Stimulated activated CD8-positive, alpha-beta memory T cell treated with anti-CD3 and anti-CD28 coated beads, Interleukin-2, amount 100 ng/mL, for 1 hour (primary cell): ENCODE measurements at places on chromosomes 1 and 21.

DNA sequence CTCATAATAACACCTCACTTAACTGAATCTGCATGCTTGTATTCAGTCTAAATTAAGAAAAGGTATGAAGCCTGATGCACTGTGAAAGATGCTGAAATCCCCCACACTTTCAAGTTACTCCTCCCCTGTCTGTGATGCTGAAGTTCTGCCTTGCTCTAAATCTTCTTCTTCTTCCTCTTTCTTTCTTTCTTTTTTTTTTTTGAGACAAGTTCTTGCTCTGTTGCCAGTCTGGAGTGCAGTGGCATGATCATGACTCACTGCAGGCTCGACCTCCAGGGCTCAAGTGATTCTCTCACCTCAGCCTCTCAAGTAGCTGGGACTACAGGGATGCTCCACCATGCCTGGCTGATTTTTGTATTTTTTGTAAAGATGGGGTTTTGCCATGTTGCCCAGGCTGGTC lies 231.0 kb upstream of the B3GALT2 start:
- no peak for DNase-seq

GRCh38 chr1:151494741-151495281 lies 16.4 kb upstream of the CGN start:
- DNase-seq = no peak

GRCh38 chr1:119920104-119920968 lies 24.0 kb upstream of the ADAM30 start:
- no peak for DNase-seq

DNA sequence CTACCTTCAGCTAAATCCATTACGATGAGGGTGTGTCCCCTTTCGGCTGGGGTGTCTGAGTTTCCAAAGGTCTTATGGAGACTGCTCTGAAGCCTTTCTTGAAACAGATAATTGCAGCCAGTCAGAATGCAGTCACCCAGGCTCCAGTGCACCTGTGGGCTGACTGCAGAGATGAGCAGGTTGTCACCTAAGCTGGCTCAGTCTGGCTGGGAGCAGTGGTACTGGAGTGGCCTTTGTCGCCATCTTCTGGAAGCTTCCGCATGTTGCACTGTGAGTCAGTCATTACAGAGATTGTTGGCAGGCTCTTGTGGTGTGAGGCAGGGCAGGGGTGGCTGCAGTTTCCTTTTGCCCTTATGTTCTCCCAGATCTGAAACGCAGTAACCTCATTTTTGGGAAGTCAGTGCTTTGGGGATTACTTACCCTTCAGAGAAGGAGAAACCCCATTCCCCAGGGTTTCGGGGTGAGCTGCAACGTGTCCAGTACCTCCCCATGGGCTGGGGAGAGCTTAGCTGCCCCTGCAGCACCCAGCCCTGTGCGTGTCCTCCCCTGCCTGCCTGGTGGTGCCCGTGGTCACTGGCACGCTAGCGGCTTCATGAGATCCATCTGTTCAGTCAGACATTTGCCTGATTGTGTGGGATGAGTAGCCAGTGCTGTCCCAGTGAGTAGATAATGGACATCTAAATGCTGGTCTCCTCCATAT lies 48.0 kb downstream of the SMYD2 start:
- DNase-seq = peak; percentile 47

GRCh38 chr1:9201401-9202239 lies 33.0 kb upstream of the H6PD start:
- DNase-seq = no peak

GRCh38 chr1:165288350-165289120 lies 68.0 kb downstream of the LMX1A start:
- no peak for DNase-seq

DNA sequence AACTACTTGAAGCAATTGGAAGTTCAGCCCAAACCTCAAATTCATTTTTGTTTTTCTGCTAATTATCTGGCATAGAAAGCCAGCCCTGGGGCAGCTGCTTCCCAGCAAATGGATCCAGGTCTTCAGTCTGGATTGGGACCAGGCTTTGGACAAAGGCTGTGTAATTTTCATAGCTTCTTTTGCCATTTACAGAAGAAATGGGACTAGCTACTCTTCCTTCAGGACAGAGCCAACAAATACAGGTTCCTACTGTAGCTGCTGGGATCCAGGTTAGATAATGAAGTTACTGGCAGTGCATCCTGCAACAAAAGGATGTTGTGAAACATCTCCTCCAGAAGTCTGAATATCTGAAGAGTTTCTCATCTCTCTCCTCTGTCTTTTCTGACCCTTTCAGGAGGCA lies 171.5 kb upstream of the CAMK1G start:
- no peak for DNase-seq

DNA sequence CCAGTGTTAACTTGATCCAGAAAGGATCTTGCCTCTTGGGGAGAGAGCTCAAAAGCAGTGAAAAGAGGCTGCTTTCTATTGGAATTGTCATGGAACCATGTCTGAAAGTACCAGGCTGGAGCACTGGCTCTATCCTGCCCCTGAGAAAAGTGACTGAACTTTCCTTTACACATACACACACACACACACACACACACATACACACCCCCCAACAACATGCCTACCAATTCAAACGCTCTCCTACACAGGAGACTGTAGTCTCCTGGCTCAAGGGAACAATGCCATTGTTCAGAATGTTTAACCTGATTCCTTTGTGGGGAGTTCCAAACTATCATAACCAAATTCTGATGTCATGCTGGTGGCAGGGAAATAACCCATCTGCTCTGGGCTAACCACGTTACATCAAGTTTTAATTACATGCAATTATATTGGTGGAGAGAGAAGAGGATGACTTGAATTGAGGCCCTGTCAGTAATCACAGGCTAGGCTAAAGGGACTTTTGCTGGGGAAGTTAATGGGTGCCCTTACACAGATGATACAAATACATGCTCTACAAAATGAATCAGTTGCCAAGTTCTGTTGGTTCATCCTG lies 52.3 kb upstream of the DUSP10 start:
- DNase-seq = no peak

DNA sequence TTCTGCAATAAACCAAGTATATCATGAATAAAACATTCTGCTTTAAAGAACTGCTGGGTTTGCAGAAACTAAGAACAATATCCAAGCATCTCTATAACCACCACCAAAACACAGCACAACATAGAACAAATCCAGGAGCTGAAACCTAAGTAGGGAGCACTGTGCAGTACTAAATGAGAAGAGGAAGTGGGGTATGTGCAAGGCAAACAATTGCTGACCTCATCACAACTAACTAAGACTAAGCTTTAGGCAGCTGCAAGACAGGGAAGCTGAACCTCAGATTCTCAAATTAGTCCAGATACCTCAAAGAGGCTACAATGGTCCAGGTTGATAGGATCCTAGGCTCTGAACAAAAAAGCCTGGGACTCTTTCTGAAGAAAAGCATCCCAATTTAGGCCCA lies 172.6 kb downstream of the SLC44A5 start:
- DNase-seq = no peak

DNA sequence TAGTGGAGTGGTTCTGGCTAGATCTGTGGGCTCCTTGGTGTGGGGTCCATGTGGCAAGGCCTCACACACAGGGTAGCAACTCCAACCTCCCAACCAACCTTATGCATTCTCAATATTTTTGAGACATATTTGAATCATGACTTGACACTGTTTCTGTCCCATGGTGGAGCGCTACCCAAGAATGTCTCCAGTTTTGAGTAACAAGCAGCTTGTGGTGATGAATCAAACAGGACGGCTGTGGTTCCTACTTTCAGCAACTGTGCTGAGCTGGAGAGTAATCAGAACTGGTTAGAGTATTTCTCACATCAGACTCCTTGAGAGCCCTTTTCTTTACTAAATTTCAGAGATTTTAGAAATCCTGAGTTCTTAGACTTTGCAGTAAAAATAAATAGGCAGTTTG lies 3.1 kb downstream of the LCE3D start:
- DNase-seq = no peak

GRCh38 chr1:230368363-230368762 lies 57.8 kb downstream of the PGBD5 start:
- no peak for DNase-seq

DNA sequence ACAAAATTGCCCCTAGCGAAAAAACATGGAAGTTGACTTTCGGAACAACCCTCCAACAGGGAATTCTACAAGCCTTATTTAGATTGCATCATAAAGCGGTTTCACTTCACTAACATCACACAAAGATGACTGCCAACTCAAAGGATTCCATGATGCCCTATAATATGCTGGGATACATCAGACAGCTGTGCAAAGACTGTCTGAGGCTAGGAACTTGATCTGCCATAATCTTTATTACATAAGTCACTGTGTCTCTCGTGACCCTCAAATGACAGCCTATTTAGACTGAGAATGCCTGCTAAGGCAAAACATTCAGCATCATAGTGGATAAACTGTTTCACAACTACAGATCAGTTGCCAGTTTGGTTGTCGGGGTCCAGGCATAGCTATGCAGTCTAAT lies 23.8 kb downstream of the FH start:
- no peak for DNase-seq

DNA sequence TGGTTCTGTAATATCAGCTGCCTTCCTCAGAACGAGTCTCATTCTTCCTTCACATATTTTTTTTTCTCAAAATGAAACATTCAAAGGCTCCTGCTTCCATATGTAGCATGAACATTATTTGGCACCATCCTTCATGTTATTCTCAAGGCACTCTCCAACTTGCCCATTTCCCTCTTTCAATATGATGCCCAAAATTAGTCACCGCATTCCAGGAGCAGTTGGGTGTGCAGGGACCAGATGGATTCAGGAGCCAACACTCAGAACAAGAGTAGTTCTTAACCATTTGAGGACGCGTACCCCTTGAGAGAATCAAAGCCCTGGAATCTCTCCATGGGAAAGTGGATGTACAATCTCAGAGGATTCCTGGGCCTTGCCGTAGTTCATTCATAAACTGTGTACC lies 50.3 kb downstream of the KCNK1 start:
- DNase-seq = no peak

GRCh38 chr1:52904927-52905698 lies 16.4 kb downstream of the ECHDC2 start:
- DNase-seq = no peak

DNA sequence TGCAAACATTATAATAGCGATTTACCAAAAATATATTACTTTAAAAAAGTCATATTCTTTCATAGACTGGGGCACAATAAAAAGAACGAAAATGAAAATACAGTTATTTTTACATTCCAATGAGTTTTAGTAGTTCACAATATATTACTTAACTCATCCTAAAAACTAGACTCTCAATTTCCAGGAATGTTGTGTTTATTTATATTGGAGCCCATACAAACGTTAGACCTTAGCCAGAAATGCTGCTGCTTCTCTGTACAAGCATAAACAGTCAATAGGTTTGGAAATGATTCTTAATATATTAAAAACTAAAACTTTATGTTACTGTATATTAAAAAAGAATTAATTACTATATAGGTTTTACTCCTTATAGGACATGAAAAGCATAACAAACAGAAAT lies 302.3 kb downstream of the BRINP3 start:
- no peak for DNase-seq

DNA sequence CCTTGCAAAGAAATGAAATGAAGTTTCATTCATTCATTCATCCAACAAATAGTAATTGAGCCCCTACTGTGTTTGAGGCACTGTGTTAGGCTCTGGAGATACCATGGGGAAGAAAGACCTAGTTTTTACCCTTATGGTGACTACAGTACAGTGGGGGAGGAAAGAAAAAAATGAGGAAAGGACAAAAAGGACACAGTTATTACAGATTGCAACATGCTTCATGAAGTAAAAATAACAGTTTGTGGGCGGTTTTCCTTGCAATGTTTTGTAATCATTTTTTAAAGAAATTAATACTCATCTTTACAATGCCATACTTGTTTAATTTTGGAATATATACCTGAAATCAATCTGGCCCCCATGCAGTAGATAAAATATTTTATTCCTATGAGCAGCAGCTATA lies 120.3 kb downstream of the TM2D1 start:
- DNase-seq = no peak

DNA sequence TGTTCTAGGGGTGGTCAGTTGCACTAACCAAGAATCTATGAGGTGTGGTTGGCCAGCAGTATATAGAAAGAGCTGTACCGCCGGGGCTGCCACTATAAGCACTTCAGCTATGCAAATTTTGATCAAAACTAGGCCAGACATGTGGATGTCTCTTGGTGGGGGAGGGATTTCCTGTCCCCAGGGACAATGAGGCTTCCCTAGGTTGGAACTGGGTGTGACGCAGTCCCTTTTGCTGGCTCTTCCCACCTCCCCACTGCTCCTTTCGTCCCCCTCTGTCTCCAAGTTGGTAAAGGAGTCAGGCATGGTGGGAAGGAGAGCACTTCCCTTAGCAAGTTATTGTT lies 13.6 kb downstream of the SDCCAG8 start:
- no peak for DNase-seq

GRCh38 chr1:162029157-162029556 lies 5.5 kb upstream of the OLFML2B start:
- no peak for DNase-seq

DNA sequence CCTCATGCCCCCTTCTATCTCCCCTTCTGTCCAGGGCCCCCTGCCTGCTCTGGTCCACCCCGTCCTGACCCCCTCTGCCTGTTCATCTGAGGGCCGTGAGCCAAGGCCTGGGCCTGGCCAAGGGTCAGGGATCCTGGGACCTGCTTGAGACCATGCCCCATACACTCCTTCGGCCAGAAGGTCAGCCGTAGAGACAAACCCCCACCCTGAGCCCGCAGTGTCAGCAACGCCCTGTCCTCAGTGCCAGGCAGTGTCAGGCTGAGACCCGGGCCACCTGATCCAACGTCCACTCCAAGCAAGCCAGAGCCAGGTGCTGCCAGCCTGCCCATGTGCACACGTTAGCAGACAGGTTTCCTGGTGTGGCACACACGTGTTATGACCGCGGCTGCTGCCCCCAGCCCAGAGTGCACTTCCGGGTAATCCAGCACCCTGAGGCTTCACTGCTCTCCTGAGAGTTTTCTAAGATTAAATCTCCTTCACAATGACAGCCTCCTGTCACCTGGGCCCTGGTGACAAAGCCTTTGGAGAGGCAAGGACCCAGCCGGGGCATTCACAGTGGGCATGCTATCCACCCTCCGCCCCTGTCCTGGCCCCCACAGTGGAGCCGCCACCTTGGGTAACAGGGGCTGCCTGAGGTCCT lies 10.1 kb upstream of the SAMD11 start:
- DNase-seq = no peak

DNA sequence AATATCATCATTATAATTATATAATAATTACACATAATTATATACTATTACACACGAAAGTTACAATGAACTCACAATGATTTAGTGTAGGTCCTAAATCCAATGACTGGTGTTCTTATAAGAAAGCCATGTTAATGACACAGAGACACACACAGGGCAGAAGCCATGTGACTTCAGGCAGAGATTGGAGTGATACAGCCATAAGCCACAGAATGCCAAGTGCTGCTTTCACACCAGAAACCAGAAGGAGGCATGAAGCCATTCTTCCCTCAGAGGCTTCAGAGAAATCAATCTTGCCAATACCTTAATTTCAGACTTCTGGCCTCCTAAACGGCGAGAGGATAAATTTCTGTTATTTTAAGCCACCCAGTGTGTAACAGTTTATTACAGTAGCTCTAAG lies 147.4 kb upstream of the KRTAP19-8 start:
- DNase-seq = no peak

- DNase-seq = no peak
Observed at GRCh38 chr1:218409946-218410510, 64.9 kb downstream of the TGFB2 start.

- no peak for DNase-seq
Observed at GRCh38 chr1:66175581-66175980, 358.4 kb upstream of the SGIP1 start.
